ENCODE measurements at places on chromosomes 12 and 14. TPM values are rescaled to one million over a fixed set of nuclear protein-coding genes. Genes with fewer than 3 reads are reported as not detected.

Gene C12orf42
- total RNA-seq = not detected

Gene VEZT
- 113 TPM for total RNA-seq

Gene NANOG
- 0.24 TPM for total RNA-seq

Gene NRIP2
- total RNA-seq = not detected

Gene FAM90A1
- not detected for total RNA-seq

Gene PLCZ1
- total RNA-seq = 3.0 TPM

Gene NTS
- not detected for total RNA-seq

Gene CLEC14A
- total RNA-seq = not detected

Gene CCDC88C
- 4.7 TPM for total RNA-seq

Gene EIF2S3B
- 1.4 TPM for total RNA-seq

Gene NEMP1
- total RNA-seq = 21.1 TPM

Gene ANKRD33
- not detected for total RNA-seq

Gene STYK1
- total RNA-seq = 4.8 TPM

Gene GNPNAT1
- total RNA-seq = 24.0 TPM

Gene CLEC9A
- total RNA-seq = not detected

Gene EEF1AKMT3
- total RNA-seq = 8.2 TPM

Gene CFAP251
- total RNA-seq = 18.7 TPM

Gene NFKBIA
- total RNA-seq = 81.0 TPM

Gene ITGA5
- 74.2 TPM for total RNA-seq

Gene GPHN
- total RNA-seq = 10.8 TPM

Gene RAB5B
- 92.5 TPM for total RNA-seq

Gene RNF212B
- total RNA-seq = not detected

Gene SIVA1
- total RNA-seq = 56.1 TPM

All from mammary epithelial cell (primary cell).